ENCODE measurements at places on chromosomes 1 and 21. TPM values are rescaled to one million over a fixed set of nuclear protein-coding genes. Genes with fewer than 3 reads are reported as not detected.

The DENND2C gene
- 13.0 TPM for total RNA-seq

The NCF2 gene
- 34.7 TPM for total RNA-seq

The ACOT11 gene
- total RNA-seq = 8.2 TPM

The RPTN gene
- 2.0 TPM for total RNA-seq

The PGLYRP3 gene
- 6.0 TPM for total RNA-seq

The CLCA1 gene
- 0.14 TPM for total RNA-seq

The ARPC5 gene
- 98.7 TPM for total RNA-seq

The SRM gene
- 78.6 TPM for total RNA-seq

The KCNE2 gene
- total RNA-seq = not detected

The BLACAT1 gene
- total RNA-seq = 1.3 TPM

The TMCC2 gene
- total RNA-seq = 4.3 TPM

The RNF186 gene
- total RNA-seq = not detected

The FCRL4 gene
- total RNA-seq = not detected

The ST6GALNAC3 gene
- 0.14 TPM for total RNA-seq

The FCRL2 gene
- total RNA-seq = not detected

The C1orf105 gene
- not detected for total RNA-seq

The LRRC53 gene
- total RNA-seq = not detected

The IFI16 gene
- 76.5 TPM for total RNA-seq

The CYP4Z1 gene
- total RNA-seq = not detected

The FBXO2 gene
- total RNA-seq = 21.9 TPM

The SLAMF7 gene
- 0.14 TPM for total RNA-seq

The FOXO6 gene
- not detected for total RNA-seq

The HPCA gene
- not detected for total RNA-seq

The MIS18A gene
- 20.1 TPM for total RNA-seq

The PRELP gene
- not detected for total RNA-seq

The F11R gene
- total RNA-seq = 131 TPM

The OLFML2B gene
- not detected for total RNA-seq

The BATF3 gene
- not detected for total RNA-seq

The GJB5 gene
- total RNA-seq = 109 TPM

The EPHA10 gene
- 0.07 TPM for total RNA-seq

The SLC30A2 gene
- not detected for total RNA-seq

The PAPPA2 gene
- total RNA-seq = 0.05 TPM

The FAM151A gene
- total RNA-seq = not detected

Data from airway epithelial cell (primary cell).